Iris pigment epithelial cell (primary cell): ENCODE measurements at places on chromosomes 7 and 10.
A peak's percentile ranks its signal among the peaks of the same experiment; 100 is the strongest.

- peak; percentile 38 for DNase-seq
Measured at GRCh38 chr10:119139464-119140067, 25.9 kb downstream of the SFXN4 start.

DNA sequence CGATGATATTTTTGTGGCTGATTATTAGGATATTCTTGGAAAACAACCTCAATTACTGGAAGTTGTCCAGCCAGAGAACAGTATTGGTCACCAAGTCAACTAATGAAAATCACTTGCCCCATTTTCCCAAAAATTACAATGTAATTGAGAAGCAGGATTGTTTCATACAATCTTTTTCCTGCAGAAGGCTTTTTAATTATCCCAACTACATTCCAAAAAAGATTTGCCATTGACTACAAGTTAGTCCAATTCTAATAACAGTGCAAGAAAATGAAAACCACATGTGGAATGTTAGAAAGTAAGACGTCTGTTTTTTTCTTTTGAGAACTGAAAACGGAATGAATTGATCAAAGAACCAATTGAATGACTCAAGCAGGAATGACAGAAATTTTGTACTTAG lies 1195.8 kb downstream of the SORCS1 start:
- DNase-seq, result no peak

- no peak for DNase-seq
Measured at GRCh38 chr10:97321032-97321803, 2.1 kb downstream of the FRAT1 start.

- DNase-seq, result no peak
Measured at GRCh38 chr10:83978681-83979383, 160.5 kb upstream of the GHITM start.

- peak; percentile 78 for DNase-seq
Measured at GRCh38 chr10:15209827-15210509, 41.5 kb upstream of the NMT2 start.
